ENCODE measurements at places on chromosomes 5 and 9. TPM values are rescaled to one million over a fixed set of nuclear protein-coding genes. Genes with fewer than 3 reads are reported as not detected.
A peak's percentile ranks its signal among the peaks of the same experiment; 100 is the strongest.

GRCh38 chr9:123011878-123012528 lies 21.5 kb upstream of the GPR21 start:
- no peak for DNase-seq

DNA sequence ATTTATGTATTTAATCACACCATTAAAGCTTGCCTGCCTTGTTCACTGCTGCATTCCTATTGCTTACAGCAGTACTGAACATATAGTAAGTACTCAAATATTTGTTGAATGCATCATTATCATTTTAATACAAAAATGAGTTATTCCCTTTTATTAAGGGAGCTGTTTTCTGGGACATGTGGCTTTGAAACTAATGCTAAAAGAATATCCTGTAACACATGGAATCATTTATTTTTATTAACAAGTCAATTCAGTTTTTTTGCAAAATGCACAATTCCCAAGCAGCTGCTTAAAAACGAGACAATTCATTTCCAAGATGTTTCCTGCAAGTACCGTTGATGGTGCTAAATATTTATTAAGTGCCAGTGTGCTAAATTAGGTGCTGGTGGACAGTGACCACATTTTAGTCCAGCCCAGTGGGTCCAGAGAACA lies 148.3 kb upstream of the NR3C1 start:
- DNase-seq, result no peak

- no peak for DNase-seq
Observed at GRCh38 chr9:30524311-30524710, 1860.1 kb upstream of the ACO1 start.

DNA sequence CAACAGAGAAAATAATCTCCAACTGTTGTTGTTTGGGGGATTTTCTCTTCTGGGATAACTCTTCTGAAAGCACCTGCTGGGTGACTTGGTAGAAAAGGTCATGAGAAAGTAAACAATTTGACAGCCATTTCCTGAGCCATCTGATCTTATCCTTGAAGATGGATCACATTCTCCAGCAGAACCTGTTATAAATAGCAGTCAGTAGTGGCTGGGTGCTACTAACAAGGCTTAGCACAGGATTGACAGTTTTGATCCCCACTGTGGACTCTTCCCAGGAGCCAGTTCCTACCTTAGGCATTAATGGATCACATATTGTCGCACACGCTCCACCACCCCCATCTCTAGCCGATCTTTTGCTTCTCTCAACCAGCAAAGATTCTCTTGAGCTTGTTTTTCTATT lies 220.2 kb downstream of the PLK2 start:
- no peak for DNase-seq

DNA sequence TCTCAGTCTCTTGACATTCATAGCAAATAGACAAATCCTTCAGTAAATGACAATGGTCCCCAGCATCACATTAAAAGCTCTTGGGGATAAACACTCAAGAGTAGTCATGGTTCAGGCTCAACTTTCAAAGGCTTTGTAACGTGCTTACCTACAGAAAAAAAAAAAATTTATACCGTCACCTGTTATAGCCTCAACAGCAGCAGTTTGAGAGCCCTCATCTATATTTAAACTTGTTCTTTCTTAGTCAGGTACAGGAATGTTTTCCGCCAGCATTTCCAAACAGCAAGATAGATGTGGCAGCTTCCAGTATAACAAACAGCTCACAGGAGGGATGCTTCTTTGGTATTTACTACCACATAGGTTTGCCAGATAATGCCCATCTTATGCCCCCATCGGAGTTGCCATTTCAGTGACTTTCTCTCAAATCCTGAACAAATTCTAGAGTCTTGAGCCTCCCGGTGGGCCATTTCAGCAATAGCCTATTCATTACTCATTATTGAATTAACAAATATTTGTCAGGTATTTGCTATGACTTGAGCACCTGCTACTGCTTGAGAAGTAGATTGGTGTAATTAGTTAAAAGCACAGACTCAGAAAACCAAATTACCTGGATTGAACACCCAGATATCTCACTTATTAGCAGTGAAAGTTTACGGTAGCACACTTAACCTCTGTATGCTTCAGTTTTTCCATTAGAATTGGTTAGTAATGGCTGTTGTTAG lies 470.0 kb downstream of the EBF1 start:
- no peak for DNase-seq

- no peak for DNase-seq
Observed at GRCh38 chr9:76572151-76572550, 113.2 kb downstream of the GCNT1 start.

- DNase-seq, result no peak
Observed at GRCh38 chr9:135087489-135087792, at the start of gene OLFM1. Gene OLFM1 (plus strand): TSS chr9:135087668. CDS start chr9:135087990, 322 bp downstream.

GRCh38 chr5:5499442-5499841 lies 77.0 kb downstream of the ICE1 start:
- DNase-seq, result no peak

DNA sequence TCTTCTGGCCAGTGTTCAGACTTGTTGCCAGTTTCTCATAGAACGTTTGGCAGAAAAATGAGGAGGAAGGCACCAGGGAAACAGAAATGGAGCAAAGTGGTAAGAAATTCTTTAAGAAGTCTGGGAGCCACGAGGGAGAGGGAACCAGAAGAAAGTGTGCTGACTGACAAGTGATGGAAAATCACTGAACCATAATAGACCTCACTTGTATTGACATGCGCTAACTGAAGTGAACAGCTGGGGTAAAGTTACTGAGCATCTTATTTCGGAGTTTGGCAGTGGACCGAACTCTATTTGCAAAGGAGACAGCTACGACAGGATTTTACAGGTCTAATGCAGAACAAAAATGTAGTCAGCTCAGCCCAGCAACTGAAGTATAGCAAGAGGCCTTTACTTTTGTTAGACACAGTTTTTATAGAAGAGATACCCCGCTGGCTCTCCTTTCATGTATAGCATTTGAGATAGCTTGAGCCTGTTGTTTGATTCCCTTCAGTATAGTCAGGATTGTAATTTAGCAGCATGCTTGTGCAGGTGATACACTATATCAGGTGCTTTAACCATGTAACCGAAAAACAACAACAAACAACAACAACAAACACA lies 53.6 kb downstream of the HMHB1 start:
- DNase-seq, result no peak

DNA sequence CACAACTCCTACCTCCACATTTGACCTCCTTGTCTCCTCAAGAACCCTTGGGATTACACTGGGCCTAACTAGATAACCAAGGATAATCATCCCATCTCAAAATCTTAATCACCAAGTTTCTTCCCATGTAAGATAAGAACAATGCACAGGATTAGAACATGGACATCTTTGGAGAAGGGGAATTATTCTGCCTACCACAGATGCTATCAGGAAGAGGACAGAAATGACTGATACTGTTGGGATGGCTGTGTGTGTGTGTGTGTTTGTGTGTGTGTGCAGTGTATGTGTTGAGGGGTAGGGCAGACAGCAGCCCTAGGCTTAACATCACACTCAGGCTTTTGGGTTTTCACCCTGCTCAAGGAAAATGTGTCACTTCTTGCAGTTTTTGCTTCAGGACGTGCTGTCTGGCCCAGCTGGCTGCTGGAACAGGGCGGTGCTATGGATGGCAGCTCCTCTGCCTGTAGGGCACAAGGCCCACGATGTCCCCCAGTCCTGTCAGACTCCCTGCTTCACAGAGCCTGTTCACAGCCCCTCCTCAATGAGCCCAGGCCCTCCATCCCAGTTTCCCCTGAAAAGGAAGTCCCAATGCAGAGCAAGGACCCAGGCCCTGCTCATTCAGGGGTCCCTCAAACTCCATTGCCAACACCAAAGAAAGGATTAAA lies 7.7 kb downstream of the CA9 start:
- no peak for DNase-seq

DNA sequence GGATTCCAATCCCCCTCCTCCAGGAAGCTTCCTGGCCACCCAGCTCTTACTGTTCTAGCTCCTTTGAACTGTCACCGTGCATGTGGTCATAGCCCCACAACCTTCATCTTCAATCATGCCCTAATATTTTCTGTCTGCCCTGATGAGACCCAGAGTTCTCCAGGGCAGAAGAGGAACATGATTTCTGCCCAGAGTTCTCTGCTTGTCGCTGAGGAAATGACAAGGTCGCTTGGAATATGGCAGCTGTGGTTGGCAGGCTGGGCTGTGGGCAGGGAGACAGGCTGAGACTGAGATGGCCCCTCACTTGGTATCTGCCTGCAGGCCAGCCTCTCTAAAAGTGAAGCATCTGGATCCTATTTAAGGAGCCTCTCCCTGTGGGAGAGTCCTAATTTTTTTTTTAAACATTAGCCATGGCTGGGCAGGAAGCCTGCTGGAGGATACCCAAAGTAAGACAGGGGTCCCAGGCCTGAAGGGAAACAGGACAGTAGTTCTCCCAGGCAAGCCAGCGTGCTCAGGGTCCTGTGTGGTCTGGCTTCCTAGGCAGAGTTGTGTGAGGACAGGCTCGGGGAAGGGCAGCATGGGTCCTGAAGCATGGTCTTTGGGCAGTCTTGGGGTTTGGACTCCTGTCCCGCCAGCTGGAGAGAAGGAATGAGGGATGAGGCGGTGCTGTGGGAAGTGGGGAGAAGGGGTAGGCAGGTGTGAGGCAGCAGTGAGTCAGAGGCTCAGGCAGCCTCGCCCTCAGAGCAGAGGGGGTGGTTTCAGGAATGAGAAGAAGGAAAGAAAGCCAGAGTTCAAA lies 242.1 kb downstream of the FSTL4 start:
- no peak for DNase-seq

DNA sequence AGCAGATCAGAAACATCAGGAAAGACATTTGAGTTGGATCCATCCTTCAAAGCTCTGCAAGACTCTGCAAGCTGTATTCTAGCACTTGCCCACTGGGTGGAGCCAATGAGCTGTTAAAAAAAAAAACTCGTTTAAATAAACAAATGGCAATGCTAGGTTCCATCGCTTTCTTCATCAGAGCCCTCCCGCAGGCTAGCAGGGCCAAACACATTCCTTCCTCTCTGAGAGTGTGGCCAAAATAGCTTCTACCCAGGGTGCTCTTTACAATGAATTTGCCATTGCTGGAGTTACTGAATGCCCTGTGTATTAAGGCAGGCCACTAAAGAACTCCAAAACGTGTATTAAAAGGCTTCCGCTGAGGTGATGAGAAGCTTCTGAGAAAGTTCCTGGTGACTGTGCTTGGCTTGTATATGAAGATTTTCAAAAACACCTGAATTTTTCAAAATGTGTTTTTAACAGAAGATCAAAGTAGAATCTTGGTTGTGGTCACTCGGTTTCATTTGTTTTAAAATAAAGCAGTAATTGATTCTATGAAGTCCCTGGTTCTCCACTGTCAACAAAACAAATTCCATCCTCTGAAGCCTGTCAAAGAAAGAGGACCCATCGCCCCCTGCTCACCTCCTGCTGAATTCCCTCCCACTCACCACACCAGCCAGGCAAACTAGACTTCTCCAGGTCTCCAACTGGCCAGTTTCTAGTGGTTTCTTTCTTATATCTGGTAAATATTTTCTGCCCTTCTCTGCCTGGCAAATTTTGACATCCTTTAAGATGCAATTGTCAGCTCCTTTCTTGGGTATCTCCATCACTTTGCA lies 36.5 kb upstream of the EQTN start:
- peak; percentile 51 for DNase-seq

GRCh38 chr5:17018871-17019270 lies 82.8 kb upstream of the MYO10 start:
- DNase-seq, result no peak

TRAF1 gene
- polyA plus RNA-seq, result 4.0 TPM

KLHL3 gene
- 2.1 TPM for polyA plus RNA-seq

SLC28A3 gene
- 0.74 TPM for polyA plus RNA-seq

PTTG1 gene
- 67.4 TPM for polyA plus RNA-seq

AHRR gene
- polyA plus RNA-seq, result 24.6 TPM

SGCD gene
- 19.7 TPM for polyA plus RNA-seq

CRHBP gene
- 0.33 TPM for polyA plus RNA-seq

TOR2A gene
- 5.8 TPM for polyA plus RNA-seq

QRFP gene
- polyA plus RNA-seq, result not detected
